ENCODE measurements at places on chromosomes 12 and 14. TPM values are rescaled to one million over a fixed set of nuclear protein-coding genes. Genes with fewer than 3 reads are reported as not detected.

- no peak for DNase-seq
Observed at GRCh38 chr14:95538801-95539509, 4.1 kb downstream of the GLRX5 start.

DNA sequence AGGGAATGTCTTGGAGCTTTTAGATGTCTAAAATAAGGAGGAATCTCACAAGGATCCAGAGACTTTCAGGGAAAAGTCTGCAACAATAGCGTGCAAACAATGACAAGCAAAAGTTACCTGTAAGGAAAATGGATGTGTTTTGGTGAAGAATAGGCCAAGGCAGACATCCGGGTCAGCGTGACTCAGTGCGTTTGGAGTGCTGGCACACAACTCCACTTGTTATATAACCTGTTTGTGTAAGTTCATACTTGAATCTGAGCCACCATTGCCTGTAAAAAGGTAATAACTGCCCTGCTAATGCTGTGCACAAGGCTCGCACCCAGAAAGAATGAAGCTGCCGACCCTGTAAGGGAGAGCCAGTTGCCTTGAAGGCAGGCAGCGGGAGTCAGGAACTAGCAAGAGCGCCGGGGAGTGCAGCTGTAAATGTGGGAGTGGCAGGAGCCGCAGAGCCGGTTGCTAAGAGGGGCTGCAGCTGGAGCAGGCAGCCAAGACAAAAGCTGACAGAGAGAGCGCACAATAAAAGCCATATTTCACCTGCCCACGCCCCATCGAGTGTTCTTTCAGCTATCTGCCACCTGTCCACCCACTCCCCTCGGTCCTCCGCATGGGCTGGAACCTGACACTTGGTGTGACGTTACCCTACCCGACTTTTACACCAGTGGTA, 638.5 kb upstream of the MIS18BP1 start:
- no peak for DNase-seq

The CRY1 gene
- 8.0 TPM for total RNA-seq

GRCh38 chr14:104321088-104321801, 182.9 kb downstream of the KIF26A start:
- peak; percentile 5 for DNase-seq

The EML5 gene
- total RNA-seq = 1.3 TPM

- DNase-seq = no peak
Observed at GRCh38 chr14:22482782-22483553, 106.1 kb downstream of the DAD1 start.

DNA sequence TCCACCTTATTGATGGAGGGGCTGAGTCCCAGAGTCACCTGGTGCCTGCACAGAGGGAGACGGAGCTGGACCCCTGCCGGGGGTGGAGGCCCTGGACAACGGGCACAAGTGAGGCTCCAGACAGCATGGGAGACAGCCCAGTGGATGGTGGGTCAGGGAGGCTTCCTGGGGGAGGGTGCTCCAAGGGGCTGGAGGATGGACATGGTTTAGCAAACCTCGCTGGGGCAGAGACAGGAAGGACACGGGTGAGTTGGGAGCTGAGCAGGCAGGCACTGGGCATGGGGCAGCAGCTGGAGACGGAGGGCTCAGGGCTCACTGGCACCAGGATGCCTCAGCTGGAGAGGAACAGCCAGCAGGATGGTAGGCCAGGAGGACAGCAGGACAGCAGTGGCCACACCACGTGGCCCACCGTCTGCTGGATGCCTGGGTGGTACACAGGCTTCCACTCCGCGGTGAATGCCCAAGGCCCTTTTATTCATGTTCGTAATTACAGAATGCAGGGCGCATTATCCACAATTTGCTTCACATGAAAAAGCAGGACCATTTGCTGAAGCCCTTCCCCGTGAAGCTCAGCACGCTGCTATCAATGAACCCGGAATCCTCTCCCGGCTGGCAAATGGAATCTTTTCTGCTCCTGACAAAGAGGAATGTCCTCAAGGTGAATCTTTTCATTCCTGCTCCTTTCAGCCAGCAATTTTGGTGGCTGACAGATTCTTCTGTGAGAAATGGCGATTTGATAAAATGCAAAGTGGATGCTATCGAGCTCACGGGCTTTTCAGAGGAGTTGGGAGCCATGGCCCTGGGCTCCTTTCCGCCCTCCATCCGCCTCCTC, 138.1 kb upstream of the C14orf180 start:
- DNase-seq = peak; percentile 39

GRCh38 chr14:73402579-73402978, 55.8 kb downstream of the NUMB start:
- DNase-seq = no peak

The DBX2 gene
- not detected for total RNA-seq

The PRR4 gene
- total RNA-seq = 1.8 TPM

The BLTP3B gene
- total RNA-seq = 3.6 TPM

DNA sequence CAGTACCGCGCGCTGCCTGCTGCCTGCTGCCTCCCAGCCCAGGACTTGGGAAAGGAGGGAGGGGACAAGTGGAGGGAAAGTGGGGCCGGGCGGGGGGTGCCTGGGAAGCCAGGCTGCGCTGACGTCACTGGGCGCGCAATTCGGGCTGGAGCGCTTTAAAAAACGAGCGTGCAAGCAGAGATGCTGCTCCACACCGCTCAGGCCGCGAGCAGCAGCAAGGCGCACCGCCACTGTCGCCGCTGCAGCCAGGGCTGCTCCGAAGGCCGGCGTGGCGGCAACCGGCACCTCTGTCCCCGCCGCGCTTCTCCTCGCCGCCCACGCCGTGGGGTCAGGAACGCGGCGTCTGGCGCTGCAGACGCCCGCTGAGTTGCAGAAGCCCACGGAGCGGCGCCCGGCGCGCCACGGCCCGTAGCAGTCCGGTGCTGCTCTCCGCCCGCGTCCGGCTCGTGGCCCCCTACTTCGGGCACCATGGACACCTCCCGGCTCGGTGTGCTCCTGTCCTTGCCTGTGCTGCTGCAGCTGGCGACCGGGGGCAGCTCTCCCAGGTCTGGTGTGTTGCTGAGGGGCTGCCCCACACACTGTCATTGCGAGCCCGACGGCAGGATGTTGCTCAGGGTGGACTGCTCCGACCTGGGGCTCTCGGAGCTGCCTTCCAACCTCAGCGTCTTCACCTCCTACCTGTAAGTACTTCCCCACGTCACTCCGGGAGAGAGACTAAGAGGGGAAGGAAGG, at the start of gene LGR5:
LGR5 (plus strand) TSS at position 186 of the 732 bp plus-strand sequence; CDS start at position 469, 283 bp downstream.
- DNase-seq = peak; percentile 24

GRCh38 chr14:61488417-61489401, 167.3 kb downstream of the PRKCH start:
- no peak for DNase-seq

DNA sequence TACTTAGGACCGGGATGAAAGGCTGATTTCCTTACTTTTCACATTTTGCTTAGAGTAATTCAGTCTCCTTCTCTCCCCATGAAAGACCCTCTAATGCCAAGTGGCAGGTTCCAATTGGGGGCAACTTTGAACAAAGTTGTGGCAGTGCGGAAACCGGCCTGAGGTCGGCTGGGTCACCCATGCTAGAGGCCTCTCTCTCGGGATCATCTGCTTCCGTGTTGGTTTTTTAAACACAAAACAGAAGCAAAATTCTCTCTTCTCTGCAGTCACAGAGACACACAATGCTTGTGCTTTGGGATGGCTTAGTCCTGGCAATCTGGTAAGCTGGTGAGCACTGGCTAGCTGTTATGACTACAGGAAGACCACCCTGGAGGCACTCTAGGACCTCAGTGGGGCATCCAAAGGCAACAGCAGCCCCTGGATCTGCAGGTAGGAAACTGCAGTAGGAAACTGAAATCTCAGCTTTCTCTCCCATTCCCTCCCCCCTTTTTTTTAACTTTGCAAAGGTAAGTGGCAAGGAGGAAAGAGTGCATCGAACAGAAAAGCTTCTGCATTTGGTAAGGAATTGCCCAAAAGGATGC, 102.1 kb downstream of the BCL11B start:
- no peak for DNase-seq

DNA sequence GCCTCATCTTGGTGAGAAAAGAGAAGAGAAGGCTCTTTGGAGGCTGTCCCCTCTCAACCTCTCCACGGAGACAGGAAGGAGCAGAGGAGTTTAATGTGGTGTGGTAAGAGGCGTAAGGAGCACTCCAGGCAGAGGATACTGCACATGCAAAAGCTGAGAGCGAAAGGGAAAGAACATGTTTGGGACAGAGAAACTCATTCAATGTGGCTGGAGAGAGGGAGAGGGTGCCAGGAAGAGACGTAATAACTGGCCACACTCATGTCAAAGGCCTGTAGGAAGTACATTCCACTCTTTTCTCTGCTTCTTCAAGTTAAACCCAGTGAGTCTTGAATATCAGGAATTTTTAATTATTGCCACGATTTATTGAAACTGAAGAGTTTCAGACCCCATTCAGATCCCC, 12.0 kb downstream of the VDR start:
- DNase-seq = no peak

- no peak for DNase-seq
Observed at GRCh38 chr12:52175371-52176350, 16.2 kb downstream of the KRT80 start.

GRCh38 chr12:110599334-110599733, 14.6 kb upstream of the TCTN1 start:
- no peak for DNase-seq

GRCh38 chr12:93819050-93819491, 141.9 kb downstream of the CRADD start:
- DNase-seq = no peak

DNA sequence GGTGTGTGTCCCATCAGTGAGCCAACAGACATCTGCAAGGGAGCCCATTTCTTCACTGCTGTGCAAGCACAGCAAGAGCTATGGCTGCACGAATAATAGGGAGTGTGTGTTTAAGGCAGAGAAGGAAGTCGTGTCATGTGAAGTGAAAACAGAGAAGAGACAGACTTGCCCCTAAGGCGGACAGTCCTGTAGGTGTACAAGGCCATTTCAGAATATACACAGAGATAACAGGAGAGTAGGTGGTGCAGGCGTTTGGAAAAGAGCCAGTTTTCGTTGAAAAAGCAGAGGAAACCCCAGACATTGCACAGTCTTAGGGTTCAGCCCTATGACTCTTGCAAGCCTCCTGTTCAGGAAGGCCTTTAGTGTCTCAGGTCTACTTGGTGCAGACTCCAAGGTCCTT, 46.3 kb upstream of the RNU6-8 start:
- no peak for DNase-seq

GRCh38 chr12:18373181-18373580, 111.9 kb downstream of the PIK3C2G start:
- no peak for DNase-seq

The NPFF gene
- total RNA-seq = not detected

The CLEC9A gene
- total RNA-seq = not detected

DNA sequence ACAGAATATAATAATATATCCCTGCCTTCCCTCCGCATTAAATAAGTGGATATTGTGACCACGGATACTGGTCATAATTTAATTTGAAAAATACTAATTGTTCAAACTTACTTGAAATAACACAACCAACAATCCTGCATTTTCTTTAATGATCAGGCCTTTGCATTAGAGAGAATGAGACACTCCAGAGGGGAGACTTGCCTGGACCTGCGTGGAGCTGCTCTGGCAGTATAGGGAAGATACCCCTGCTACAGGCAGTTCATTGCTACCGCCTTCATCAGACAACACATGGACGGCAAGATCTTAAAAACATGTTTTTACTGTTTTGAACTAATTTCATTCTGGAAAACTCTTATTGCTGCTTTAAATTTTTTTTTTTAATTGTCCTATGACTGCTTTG, 211.0 kb upstream of the FAR2 start:
- DNase-seq = no peak

DNA sequence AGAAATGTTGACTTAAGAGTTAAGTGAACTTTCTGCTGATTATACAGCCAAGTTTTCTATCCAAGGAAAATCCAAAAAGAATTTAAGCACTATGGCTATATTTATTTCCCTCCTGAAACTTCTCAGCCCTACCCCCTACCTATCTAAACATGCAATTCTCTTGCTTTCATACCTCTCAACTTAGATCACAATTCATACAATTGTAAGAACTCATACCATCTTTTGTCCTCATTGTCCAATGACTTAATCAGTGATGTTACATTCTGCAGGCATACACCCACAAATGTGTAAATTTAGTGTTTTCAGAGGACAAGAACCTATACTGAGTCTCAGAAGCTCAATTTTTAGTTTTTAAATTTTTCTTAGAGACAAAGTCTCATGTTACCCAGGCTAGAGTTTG, 62.1 kb downstream of the ZFC3H1 start:
- DNase-seq = no peak

- DNase-seq = no peak
Observed at GRCh38 chr14:72243309-72244293, 311.4 kb downstream of the RGS6 start.

GRCh38 chr14:20986811-20987210, 3.0 kb upstream of the METTL17 start:
- DNase-seq = peak; percentile 28

DNA sequence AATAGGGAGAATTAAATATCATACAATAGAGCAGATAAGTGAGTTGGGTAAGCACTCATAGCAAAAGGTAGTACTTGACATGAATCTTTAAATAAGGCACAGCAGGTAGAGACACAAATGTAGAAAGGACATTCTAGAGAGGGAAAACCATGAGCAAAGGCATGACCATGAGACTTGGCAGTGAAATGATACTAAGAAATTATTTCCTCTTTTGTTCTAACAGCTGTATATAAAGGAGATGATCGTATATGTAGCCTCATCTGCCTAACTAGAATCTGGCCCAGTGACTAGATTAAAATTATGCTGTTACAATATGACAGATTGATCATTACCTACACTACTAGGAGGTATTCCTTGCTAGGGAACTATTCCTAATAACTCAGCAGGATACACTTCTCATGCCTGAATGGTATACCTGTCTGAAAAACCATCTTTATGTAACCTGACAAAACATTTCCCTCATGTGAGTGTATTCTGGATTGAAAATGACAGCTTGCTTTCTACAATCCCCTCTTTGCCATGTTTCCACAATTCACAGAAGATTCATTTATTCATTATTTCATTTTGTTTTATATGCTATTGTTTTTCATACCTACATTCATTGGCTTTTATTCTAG, 725.7 kb downstream of the C12orf50 start:
- DNase-seq = no peak

The TMCC3 gene
- 2.9 TPM for total RNA-seq

The PCED1B gene
- total RNA-seq = 1.4 TPM

- DNase-seq = no peak
Observed at GRCh38 chr14:32472076-32472475, 143.0 kb downstream of the AKAP6 start.

- DNase-seq = no peak
Observed at GRCh38 chr14:51328064-51328771, 88.2 kb downstream of the TMX1 start.

- no peak for DNase-seq
Observed at GRCh38 chr12:18970603-18971002, 158.9 kb upstream of the PLEKHA5 start.

The TAS2R31 gene
- total RNA-seq = 2.3 TPM

GRCh38 chr12:119171291-119171690, 7.4 kb upstream of the HSPB8 start:
- no peak for DNase-seq

The CLBA1 gene
- 4.7 TPM for total RNA-seq

The AQP6 gene
- not detected for total RNA-seq

GRCh38 chr12:105949391-105949790, 189.4 kb downstream of the NUAK1 start:
- DNase-seq = no peak

- no peak for DNase-seq
Observed at GRCh38 chr12:131159660-131160059, 206.0 kb downstream of the ADGRD1 start.

- no peak for DNase-seq
Observed at GRCh38 chr14:36477266-36477665, 42.8 kb downstream of the NKX2-1 start.

GRCh38 chr12:6262211-6262610, 48.3 kb upstream of the PLEKHG6 start:
- DNase-seq = no peak

The PDZRN4 gene
- 0.12 TPM for total RNA-seq

GRCh38 chr12:128313931-128314330, 47.0 kb downstream of the TMEM132C start:
- DNase-seq = no peak

The NTF3 gene
- total RNA-seq = not detected
